Cortex of kidney (tissue), 1 donor: ENCODE measurements at places on chromosomes 7 and 10.

DNA sequence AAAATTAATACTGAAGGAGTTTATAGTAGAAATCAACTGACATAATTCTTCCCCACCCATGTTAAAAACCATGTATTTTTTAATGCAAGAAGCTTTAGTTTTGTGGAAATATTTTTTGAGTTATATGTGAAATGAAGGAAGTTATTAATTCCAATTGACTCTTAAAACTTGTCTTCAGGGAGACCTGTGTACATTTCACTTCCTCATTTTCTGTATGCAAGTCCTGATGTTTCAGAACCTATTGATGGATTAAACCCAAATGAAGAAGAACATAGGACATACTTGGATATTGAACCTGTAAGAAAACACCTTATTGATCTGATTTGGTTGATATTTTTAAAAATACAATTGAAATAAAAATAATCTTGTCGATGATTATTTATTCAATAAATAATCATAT lies 33.3 kb downstream of the CD36 start:
- no peak for DNase-seq

GRCh38 chr7:94741179-94741578 lies 85.2 kb upstream of the SGCE start:
- DNase-seq, result no peak

GRCh38 chr7:78018641-78019446 lies 220.3 kb downstream of the PHTF2 start:
- DNase-seq, result no peak

- DNase-seq, result no peak
Measured at GRCh38 chr10:125020386-125020785, 78.5 kb downstream of the ZRANB1 start.
